Chondrocyte (in vitro differentiated cells): ENCODE measurements at places on chromosomes 1 and 21. TPM values are rescaled to one million over a fixed set of nuclear protein-coding genes. Genes with fewer than 3 reads are reported as not detected.

The LRRC71 gene
- total RNA-seq = not detected in 3 replicates

The LCK gene
- not detected in 3 replicates for total RNA-seq

The KLHDC8A gene
- 0.12 TPM in 1 of 3 replicates, not detected in the others for total RNA-seq

DNA sequence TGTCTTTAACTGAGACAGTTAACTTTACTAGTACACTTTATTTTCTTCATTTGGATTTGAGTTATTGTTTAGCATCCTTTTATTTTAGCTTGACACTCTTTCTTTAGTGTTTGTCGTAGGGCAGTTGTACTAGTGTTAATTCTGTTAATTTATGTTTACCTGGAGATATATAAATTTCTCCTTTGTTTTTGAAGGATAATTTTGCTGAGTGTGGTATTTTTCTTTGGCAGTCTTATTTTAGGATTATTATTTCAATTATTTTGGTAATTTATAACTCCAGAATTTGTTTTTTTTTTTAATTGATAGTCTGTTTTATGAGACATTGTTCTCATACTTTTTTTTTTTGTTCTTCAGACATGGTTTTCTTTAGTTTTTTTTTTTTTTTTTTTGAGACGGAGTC lies 73.8 kb upstream of the CHODL start:
- no peak for DNase-seq

The PALMD gene
- 6.2 to 16.5 TPM (median 6.9 TPM) in 3 replicates for total RNA-seq

The ZNF648 gene
- total RNA-seq = not detected in 3 replicates

GRCh38 chr1:25971066-25971810 lies 26.6 kb downstream of the PAFAH2 start:
- no peak for DNase-seq
